Kidney (tissue), 22 donors: ENCODE measurements at places on chromosomes 4 and X. TPM values are rescaled to one million over a fixed set of nuclear protein-coding genes. Genes with fewer than 3 reads are reported as not detected.

- no peaks in the 10 kb centered on the region for H3K36me3 ChIP-seq
- no peak for DNase-seq
- no peak overlapping the region for H3K4me3 ChIP-seq
- no peak overlapping the region for H3K27ac ChIP-seq
- no peaks in the 10 kb centered on the region for H3K4me1 ChIP-seq
These were observed 3.0 kb upstream of the PHOX2B start for GRCh38 chr4:41751449-41752061.

SLC2A9 gene
- 47.6 TPM for total RNA-seq

- no peak for DNase-seq
- H3K27ac ChIP-seq, result no peak overlapping the region
- H3K4me1 ChIP-seq, result no peaks in the 10 kb centered on the region
- no peaks in the 10 kb centered on the region for H3K36me3 ChIP-seq
These were observed 102.1 kb upstream of the AP1S2 start for GRCh38 chrX:15956681-15957080.

DMP1 gene
- total RNA-seq, result not detected

LAS1L gene
- total RNA-seq, result 30.2 TPM

GRCh38 chr4:25081866-25082471 lies 51.2 kb upstream of the LGI2 start:
- H3K27me3 ChIP-seq, result no peaks in the 10 kb centered on the region
- no peaks in the 10 kb centered on the region for H3K4me1 ChIP-seq
- H3K4me3 ChIP-seq, result no peak overlapping the region
- H3K27ac ChIP-seq, result no peak overlapping the region

GRCh38 chr4:124686279-124686678 lies 26.3 kb downstream of the ANKRD50 start:
- no peaks in the 10 kb centered on the region for H3K27me3 ChIP-seq
- no peak overlapping the region for H3K27ac ChIP-seq

DNA sequence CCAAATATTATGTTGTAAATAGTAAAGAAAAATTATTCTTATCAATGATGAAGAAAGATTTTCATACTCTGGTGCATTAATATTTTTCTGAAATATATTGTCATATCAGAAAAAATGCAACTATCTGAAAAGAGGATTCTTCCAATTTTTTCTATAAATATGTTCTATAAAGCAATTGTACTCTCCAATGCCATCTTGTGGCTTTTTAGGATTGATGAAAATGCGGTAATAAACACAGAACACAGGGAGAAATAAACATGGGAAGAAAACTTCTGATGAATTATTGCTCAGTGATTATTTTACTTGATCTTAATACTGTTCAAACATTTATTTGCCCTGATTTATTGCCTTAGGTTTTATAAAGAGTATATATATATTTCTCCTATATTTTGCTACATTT lies 215.4 kb downstream of the IL1RAPL1 start:
- H3K27me3 ChIP-seq, result no peaks in the 10 kb centered on the region
- H3K4me1 ChIP-seq, result no peaks in the 10 kb centered on the region
- H3K4me3 ChIP-seq, result no peak overlapping the region
- no peak for DNase-seq
- no peaks in the 10 kb centered on the region for H3K36me3 ChIP-seq

DNA sequence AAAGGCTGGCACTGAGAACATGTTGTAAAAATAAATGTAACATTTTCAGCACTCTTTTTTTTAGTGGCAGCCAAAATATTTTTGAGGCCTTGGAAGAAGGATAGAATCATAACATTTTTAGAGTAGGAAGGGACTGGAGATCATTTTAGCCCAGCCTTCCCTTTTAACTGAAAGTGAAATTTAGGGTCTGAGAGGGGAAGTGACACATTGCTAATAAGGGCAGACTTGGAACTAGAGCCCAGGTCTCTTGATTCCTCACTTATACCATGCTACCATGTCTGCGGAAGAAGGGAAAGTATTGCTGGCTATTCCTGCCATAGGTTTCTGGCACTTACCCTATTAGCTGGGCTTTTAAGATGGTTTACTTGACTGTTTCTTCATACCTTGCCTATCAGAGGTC lies 4.8 kb downstream of the WDR44 start:
- no peak for DNase-seq
- no peaks in the 10 kb centered on the region for H3K27me3 ChIP-seq
- no peak overlapping the region for H3K4me3 ChIP-seq
- no peak overlapping the region for H3K27ac ChIP-seq
- no peaks in the 10 kb centered on the region for H3K36me3 ChIP-seq

DNA sequence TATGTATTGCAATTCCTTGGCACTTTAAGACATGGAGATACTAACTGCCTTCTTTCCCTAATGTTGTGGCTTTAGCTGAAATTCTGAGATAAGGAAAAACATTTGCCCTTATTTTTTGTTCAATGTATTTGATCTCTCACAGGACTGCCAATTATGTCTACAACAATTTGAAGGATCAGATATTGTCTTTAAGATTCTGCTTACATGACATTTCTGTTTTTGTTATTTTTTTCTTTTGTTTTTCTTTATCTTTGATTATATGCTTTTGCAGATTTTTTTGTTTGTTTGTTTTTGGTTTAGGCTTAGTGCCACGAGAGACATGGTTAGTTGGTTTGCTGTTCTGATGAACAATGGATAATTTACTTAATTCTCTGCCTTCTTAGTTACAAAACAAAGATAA lies 303.3 kb downstream of the TECRL start:
- H3K36me3 ChIP-seq, result no peaks in the 10 kb centered on the region
- H3K4me1 ChIP-seq, result no peaks in the 10 kb centered on the region
- DNase-seq, result no peak
- H3K4me3 ChIP-seq, result no peak overlapping the region
- no peak overlapping the region for H3K27ac ChIP-seq
- H3K27me3 ChIP-seq, result no peaks in the 10 kb centered on the region

- H3K4me3 ChIP-seq, result no peak overlapping the region
- H3K36me3 ChIP-seq, result no peaks in the 10 kb centered on the region
These were observed 44.3 kb downstream of the ARSJ start for GRCh38 chr4:113935190-113935589.

GRCh38 chrX:2698604-2699003 lies 7.5 kb downstream of the CD99 start:
- H3K4me1 ChIP-seq, result peaks cover 2% of the 10 kb centered on the region
- H3K36me3 ChIP-seq, result no peaks in the 10 kb centered on the region
- H3K27me3 ChIP-seq, result no peaks in the 10 kb centered on the region
- no peak overlapping the region for H3K27ac ChIP-seq
- DNase-seq, result no peak

S100P gene
- not detected for total RNA-seq

BCORL1 gene
- 14.1 TPM for total RNA-seq

- H3K36me3 ChIP-seq, result no peaks in the 10 kb centered on the region
- no peaks in the 10 kb centered on the region for H3K4me1 ChIP-seq
- H3K27me3 ChIP-seq, result no peaks in the 10 kb centered on the region
- H3K27ac ChIP-seq, result no peak overlapping the region
These were observed 13.6 kb downstream of the RNF212 start for GRCh38 chr4:1099684-1100335.

FGF5 gene
- total RNA-seq, result 0.13 TPM

BRS3 gene
- total RNA-seq, result not detected

DNA sequence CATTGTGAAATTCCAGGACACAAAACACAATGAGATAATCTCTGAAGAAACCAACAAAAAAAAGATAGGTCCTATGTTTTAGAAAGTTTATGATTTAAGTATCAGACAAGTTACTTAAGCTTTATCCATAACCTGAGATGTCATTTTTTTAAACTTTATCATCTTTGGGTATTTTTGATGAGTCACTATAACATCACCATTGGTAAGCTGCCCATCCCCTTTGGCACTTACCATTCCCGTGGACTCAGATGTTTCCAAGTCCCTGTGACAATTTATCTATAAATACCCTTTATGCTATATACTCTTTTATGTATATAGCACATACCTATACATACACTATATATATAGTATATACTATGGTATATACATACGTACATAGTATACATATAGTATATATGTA lies 198.9 kb upstream of the GEMIN8 start:
- H3K4me3 ChIP-seq, result no peak overlapping the region
- no peaks in the 10 kb centered on the region for H3K4me1 ChIP-seq
- H3K36me3 ChIP-seq, result no peaks in the 10 kb centered on the region
- no peak for DNase-seq
- no peaks in the 10 kb centered on the region for H3K27me3 ChIP-seq

- peak; percentile 73 for DNase-seq
- no peaks in the 10 kb centered on the region for H3K27me3 ChIP-seq
- H3K4me3 ChIP-seq, result no peak overlapping the region
- H3K36me3 ChIP-seq, result no peaks in the 10 kb centered on the region
These were observed 47.8 kb upstream of the CRMP1 start for GRCh38 chr4:5940470-5941203.

DNA sequence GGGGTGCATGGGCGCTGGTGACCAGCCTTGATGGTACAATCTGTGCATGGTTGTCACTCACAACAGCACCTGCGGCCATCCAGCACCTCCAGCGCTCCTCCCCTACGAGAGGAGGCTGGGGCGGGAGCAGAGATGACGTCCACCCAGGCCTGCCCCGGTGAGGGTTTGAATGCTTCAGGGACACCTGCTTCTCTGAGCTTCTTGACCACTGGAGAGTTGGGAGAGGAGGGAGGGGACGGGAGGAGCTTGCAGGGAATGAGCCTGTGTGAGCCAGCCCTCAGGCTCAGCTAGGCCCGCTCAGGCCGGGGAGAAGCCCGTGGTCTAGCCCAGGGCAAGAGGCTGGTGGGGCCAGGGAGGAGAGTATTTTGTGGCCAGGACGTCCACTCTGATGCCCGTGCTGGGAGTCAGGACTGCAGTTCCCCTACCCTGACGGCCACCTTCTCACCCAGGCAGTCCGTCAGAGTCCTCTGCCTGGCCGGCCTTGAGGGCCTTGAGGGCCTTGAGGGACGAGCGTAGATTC lies 59.2 kb downstream of the CPZ start:
- no peaks in the 10 kb centered on the region for H3K4me1 ChIP-seq
- DNase-seq, result no peak
- no peak overlapping the region for H3K27ac ChIP-seq
- no peaks in the 10 kb centered on the region for H3K36me3 ChIP-seq

- H3K4me1 ChIP-seq, result no peaks in the 10 kb centered on the region
- H3K4me3 ChIP-seq, result no peak overlapping the region
- no peaks in the 10 kb centered on the region for H3K36me3 ChIP-seq
These were observed 27.6 kb downstream of the INTU start for GRCh38 chr4:127660284-127660885.

ATP8A1 gene
- total RNA-seq, result 27.4 TPM

GRCh38 chr4:89834486-89835209 lies 2.3 kb downstream of the SNCA start:
- DNase-seq, result no peak
- H3K27ac ChIP-seq, result no peak overlapping the region
- no peaks in the 10 kb centered on the region for H3K4me1 ChIP-seq

- no peaks in the 10 kb centered on the region for H3K4me1 ChIP-seq
- H3K27ac ChIP-seq, result no peak overlapping the region
- DNase-seq, result no peak
- no peak overlapping the region for H3K4me3 ChIP-seq
These were observed 244.1 kb upstream of the EDNRA start for GRCh38 chr4:147236806-147237205.

GRCh38 chr4:143514497-143514896 lies 995 bp downstream of the SMARCA5 start:
- H3K4me1 ChIP-seq, result peaks cover 3% of the 10 kb centered on the region
- peak overlapping the region; percentile 98 for H3K27ac ChIP-seq
- peak; percentile 77 for DNase-seq
- H3K27me3 ChIP-seq, result no peaks in the 10 kb centered on the region
- H3K36me3 ChIP-seq, result peaks cover 3% of the 10 kb centered on the region

DNA sequence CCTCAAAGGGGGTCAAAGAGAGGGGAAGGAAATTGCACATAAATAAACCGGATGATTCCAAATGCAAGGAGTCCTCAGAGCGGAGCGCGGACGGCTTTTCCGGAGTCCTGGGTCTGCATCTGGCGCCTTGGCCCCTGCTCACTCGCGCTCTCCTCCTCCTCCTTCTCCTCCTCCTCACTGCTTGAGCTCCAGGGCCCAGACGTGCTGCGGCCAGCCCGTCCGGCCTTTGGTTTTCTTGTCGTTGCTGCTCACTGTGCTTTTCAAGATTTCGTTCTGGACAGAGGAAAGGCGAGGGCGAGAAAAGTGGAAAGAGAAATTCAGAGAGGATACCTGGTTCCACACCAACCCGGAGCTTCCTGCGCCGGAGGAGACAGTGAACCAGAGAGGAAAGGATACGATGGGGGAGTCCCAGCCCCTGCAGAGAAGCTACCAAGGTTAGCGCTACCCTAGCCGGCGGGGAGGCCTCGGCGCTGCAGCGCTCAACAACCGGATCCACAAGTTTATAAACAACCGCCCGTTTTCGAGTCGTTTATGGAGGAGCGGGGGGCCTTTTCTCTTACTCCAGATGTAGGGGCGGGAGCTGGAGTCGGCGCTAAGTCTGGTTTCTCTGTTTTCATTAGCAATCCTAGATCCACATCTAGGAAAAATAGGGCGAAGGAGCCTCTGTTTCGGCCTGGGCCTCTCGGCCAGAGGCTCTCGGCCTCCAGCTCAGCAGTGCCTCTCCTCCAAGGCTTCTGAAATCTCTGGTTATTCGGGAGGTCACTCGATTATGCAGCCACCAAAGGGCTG lies 2.7 kb downstream of the HAND2 start:
- peaks cover 11% of the 10 kb centered on the region for H3K4me1 ChIP-seq
- H3K36me3 ChIP-seq, result no peaks in the 10 kb centered on the region
- H3K27ac ChIP-seq, result no peak overlapping the region
- DNase-seq, result no peak
- no peak overlapping the region for H3K4me3 ChIP-seq

GRCh38 chr4:67879486-67879885 lies 4.3 kb downstream of the TMPRSS11D start:
- H3K27me3 ChIP-seq, result no peaks in the 10 kb centered on the region
- H3K4me1 ChIP-seq, result no peaks in the 10 kb centered on the region
- H3K27ac ChIP-seq, result no peak overlapping the region
- H3K4me3 ChIP-seq, result no peak overlapping the region
- no peaks in the 10 kb centered on the region for H3K36me3 ChIP-seq

DNA sequence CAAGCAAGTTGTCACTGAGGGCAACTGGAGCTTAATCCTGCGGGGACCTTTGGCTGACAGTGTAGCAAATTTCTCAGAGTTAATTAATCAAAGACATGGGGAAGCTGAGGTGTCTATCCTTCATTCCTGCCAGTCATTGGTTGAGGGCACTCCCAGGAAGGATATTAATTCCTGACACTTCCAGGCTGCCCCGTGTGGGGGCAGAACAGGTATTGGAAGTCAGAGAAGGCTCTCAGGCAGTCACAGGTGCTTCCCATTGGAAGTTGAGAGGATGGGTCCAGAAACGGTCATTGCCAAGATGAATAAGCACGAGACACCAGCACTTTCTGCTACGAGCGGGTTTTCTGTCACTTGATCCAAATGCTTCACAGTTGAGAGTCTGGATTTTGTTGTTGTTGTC lies 29.1 kb upstream of the CD38 start:
- no peaks in the 10 kb centered on the region for H3K36me3 ChIP-seq
- H3K27ac ChIP-seq, result no peak overlapping the region
- H3K27me3 ChIP-seq, result no peaks in the 10 kb centered on the region
- DNase-seq, result no peak
- H3K4me1 ChIP-seq, result no peaks in the 10 kb centered on the region
- no peak overlapping the region for H3K4me3 ChIP-seq

GRCh38 chr4:45004847-45005565 lies 278.6 kb upstream of the GNPDA2 start:
- no peaks in the 10 kb centered on the region for H3K27me3 ChIP-seq
- H3K27ac ChIP-seq, result no peak overlapping the region
- no peaks in the 10 kb centered on the region for H3K36me3 ChIP-seq
- no peak for DNase-seq

GRCh38 chrX:129697204-129697829 lies 41.5 kb upstream of the XPNPEP2 start:
- no peaks in the 10 kb centered on the region for H3K4me1 ChIP-seq
- H3K36me3 ChIP-seq, result no peaks in the 10 kb centered on the region
- DNase-seq, result no peak

IL1RAPL2 gene
- 0.25 TPM for total RNA-seq

SPANXN3 gene
- not detected for total RNA-seq

COL4A6 gene
- total RNA-seq, result 3.3 TPM
